ENCODE measurements at places on chromosomes 13 and 19.

GRCh38 chr13:109568339-109568818 lies 218.0 kb downstream of the IRS2 start:
- DNase-seq, result no peak

DNA sequence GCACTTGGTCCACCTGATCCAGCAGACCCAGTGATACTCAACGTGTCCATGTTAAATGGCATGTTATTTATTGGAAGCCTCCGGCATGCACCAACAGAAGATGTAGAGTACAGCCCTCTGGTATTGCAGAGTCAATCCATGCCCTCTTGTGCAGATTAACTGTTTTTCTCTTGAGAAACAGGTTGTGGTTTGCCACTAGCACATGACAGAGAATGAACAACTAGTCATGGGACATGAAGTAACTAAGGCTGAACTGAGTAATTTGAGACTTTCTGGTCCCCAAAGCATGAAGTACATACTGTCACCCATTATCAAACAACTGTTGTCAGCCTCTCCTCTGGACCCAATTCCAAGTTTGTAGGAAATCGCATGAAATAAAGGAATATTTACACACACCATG lies 3.2 kb downstream of the ZNF562 start:
- no peak for DNase-seq

DNA sequence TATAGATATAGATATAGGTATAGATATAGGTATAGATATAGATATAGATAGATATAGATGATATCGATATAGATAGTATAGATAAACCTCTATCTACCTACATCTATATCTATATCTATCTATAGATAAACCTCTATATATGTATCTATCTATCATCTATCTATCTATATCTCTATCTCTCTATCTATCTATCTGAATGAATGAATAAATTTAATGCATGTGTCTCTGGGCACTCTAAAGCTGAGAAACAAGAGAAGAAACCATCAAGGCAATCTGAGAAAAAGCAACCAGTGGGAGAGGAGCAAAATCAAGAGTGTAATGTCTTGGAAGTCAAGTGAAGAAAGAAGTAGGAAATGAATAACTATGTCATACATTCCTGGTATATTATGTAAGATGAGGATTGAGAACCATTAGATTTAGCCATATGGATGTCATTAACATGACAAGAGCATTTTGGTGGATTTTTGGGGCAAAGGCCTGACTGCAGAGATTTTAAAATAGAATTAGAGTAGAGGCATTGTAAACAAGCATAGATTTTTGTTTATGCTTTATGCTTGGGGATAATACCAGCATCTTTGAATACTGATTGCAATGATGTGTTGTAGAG lies 1262.7 kb upstream of the MIR17HG start:
- DNase-seq, result no peak

DNA sequence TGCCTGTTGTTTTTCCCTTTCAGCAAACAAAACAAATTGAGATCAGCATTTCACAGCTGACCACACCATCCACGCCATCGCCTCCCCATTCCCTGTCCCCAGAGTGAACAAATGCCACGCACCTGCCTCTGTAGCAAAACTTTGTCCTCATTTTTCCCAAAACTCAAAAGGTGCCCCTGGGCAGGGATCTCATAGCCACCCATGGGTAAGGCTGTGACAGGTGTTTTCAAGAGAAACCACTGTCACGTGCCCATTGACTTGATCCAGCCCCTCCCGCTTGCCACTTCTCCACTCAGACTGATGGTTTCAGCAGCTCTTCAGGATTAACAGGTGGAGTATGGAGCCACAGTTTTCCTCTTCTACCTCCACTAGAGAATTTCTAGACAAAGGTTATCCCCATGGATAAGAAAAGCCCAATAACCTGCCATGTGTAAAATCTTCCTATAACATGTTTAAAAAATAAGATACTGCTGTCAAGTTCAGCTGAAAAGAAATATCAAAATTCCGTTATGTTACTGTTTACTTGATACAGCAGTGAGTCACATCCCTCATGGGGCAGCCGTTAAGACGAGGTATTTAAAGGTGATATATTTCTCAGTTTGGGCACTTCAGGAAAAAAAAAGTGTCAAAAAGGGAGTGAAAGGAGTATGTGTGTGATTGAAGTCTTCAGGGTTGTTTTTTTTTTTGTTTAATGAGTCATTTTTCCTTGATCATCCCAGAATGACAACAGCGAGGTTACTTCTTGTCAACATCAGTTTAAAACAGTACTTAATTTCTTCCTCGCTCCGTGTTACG lies 63.5 kb upstream of the GPR183 start:
- no peak for DNase-seq

GRCh38 chr13:105783261-105783660 lies 752.2 kb downstream of the EFNB2 start:
- no peak for DNase-seq

GRCh38 chr19:7471696-7472615 lies 16.9 kb downstream of the PEX11G start:
- no peak for DNase-seq

- no peak for DNase-seq
Measured at GRCh38 chr13:30143666-30144400, 163.5 kb downstream of the KATNAL1 start.

DNA sequence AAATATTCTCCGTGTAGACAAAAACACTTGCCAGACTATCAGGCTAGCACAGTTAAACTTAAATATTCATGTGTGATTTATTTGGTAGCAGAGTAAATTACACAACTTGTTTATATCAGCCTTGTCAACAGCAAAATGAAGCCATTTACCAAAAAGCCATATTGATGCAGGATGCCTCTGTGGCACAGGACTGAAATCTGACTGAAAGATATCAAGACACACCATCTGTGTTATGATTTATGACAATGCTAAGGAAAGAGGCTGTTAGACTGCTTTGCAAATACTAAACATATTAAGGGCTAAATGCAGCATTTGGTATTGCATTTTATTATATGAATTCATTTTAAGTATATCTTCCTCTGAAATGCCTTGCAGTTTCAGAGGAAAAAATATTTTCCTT lies 44.8 kb upstream of the FNDC3A start:
- no peak for DNase-seq

DNA sequence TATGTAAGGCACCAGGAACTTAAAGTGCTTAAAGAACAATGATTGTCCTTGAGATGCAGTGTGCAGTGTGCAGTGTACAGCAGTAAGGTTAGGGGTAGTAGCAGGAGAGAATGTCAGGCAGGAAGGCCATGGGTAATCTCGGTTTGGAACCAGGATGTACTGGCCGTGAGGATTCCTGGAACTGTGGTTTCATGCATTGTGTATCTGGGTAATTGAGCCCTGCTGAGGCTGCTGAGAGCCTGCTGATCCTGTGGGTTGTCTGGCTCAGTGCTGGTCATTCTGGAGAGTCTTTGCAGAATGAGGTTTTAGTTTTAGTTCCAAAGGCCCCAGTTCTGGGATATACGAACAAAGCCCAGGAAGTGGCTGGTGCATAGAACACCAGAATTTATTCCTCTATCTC lies 71.0 kb downstream of the ZNF568 start:
- no peak for DNase-seq

DNA sequence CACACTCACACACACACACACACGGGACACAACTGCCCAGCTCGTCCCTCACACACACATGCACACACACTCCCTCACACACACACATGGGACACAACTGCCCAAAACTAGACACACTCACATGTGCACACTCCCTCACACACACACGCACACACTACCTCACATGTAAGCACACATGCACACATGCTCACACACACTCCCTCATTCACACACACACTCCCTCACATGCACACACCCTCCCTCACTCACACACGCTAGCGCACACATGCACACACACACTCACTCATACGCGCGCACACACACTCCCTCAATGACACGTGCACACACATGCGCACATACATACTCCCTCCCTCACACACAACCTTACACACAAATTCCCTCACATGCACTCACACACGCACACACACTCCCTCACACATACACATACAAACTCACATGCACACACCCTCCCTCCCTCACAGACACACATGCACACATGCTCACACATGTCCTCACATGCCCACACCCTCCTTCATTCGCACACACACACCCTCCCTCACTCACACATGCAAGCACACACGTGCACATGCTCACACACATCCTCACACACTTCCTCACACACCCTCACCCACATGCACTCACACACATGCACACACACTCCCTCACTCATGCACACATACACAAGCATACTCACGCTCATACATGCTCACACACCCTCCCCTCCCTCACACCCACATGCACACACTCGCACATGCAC lies 9.0 kb upstream of the RASA3 start:
- no peak for DNase-seq

Measured in iPS DF 19.7 (cell line).